ENCODE measurements at places on chromosomes 7 and 10.

DNA sequence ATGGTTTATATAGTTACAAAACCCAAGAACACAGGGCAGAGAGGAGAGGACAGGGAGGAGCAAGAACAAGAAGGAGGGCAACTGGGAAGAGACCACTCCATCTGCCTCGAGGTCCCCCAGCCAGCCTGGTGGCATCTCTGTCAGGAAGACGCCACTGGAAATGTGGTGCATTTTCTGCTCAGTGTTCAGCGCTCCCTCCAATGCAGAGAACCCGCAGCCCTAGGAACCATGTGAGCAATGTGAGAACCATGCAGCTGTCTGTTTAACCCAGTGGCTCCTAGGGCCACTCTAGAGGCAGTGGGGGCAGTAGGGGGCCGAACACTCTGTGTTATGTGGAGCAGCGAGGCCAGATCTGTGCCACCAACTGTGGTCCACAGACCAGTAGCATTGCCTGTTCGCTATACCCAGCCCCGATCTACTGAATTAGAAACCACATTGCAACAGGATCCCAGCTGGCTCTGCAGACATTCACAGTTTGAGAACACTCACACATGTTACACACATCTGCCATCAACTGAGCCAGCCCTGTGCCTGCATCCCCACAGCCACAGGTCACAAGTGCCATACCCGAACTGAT, 110.2 kb downstream of the CPXM2 start:
- no peak for DNase-seq

GRCh38 chr10:73493781-73494180, 2.0 kb downstream of the PPP3CB start:
- no peak for DNase-seq

GRCh38 chr10:69090685-69091084, 2.8 kb downstream of the SRGN start:
- DNase-seq: no peak

GRCh38 chr7:17304926-17305325, 6.5 kb downstream of the AHR start:
- DNase-seq: no peak

DNA sequence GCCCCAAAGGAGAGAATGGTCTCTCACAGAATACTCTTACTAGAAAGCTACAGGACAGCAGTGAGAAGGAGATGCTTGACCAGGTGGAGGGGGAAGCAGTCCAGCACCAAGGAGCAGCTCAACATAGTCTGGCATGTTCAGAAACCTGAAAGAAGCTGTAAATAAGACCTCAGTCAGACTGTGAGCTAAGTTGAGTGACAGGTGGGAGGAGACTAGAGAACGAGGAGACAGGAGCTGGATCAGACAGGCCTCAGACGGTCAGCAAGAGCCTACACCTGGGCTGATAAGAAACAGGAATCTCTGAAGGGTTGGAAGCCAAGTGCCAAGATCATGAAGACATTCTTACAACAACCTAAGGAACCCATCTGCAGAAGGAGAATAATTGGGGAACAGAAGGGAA, 54.5 kb downstream of the ELMO1 start:
- no peak for DNase-seq
